ENCODE measurements at places on chromosomes 6 and 20.

GRCh38 chr6:23633996-23634395 is 492.0 kb upstream of the NRSN1 start:
- no peak for DNase-seq

- DNase-seq, result no peak
Measured at GRCh38 chr6:46370622-46371021, 120.6 kb downstream of the RCAN2 start.

DNA sequence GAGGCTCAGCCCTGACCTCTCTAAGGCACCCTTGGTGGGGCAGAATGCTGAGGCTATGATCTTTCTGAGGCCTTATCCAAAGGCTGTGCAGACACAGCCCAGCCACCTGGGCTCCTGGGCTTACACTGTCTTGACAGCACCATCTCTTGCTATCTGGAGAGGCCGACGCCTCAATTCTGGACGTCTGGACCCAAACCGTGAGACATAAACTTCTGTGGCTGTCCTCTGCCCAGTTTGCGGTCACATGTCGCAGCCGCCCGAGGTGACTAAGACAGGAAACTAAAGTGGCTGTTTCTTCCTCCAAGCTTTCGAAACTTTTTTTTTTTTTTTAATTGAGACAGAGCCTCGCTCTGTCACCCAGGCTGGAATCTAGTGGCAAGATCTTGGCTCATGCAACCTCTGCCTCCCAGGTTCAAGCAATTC is 49.3 kb downstream of the PRR18 start:
- DNase-seq, result peak; percentile 32

- no peak for DNase-seq
Measured at GRCh38 chr6:147321260-147321659, 117.0 kb downstream of the STXBP5 start.

GRCh38 chr6:169528755-169529154 is 173.1 kb downstream of the WDR27 start:
- no peak for DNase-seq

GRCh38 chr20:25203871-25204320 is 8.4 kb downstream of the ENTPD6 start:
- DNase-seq, result no peak

DNA sequence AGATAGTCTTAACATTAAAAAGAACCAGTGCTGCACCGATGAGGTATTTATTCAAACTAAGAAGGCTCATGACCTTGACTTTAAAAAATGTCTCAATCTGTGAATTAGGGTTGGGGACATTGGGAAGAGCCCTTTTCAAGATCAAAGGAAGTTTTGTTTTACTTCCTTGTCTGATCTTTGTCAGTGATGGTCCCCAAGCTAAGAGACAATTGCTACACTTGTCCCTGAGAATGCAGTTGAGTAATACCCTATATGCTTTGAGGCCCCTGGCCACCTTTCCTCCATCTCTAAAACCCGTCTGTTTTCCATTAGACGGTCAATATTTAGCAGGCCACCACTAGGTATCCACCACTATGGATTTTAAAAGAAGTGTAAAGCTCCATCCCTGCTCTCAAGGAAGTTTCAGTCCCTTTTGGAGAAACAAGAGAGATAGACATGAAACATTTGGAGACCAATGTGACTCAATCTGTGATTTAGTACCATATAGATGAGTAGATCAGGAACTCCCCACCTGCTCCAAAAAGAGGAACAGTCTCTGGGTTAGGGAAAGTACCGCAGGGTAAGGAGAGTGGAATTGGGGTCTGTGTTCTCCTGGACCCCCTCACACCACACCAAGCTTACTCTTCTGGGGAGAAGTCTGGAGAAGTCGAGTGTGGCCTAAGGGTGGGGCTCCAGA is 99.1 kb upstream of the ISM1 start:
- DNase-seq, result no peak

GRCh38 chr20:24894967-24895366 is 54.1 kb upstream of the CST7 start:
- no peak for DNase-seq

GRCh38 chr6:154410619-154411072 is 54.0 kb upstream of the IPCEF1 start:
- no peak for DNase-seq

DNA sequence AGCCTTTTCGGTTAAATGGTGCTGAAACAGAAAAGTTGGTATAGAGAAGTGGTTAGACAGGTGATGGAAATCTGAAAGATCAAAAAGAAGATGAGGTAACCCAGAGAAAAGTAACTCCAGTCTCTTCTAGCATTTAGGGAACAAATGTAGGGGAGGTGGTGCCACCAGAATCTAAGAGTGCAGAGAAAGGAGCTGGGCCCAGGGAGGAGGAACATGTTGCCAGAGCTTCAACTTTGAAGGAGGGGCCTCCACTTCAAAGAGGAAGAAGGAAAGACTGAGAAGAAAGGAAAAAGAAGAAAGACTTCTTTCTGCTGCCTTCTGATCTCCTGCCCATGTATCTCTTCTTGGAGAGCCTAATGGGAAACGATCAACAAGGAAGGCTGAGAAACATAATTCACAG is 23.5 kb upstream of the ATRN start:
- no peak for DNase-seq

- DNase-seq, result no peak
Measured at GRCh38 chr6:157046776-157047175, 269.6 kb downstream of the ARID1B start.

Measured in CD4-positive, alpha-beta T cell treated with Interleukin-17A for 1 hour (primary cell).